ENCODE measurements at places on chromosomes 1 and 21. TPM values are rescaled to one million over a fixed set of nuclear protein-coding genes. Genes with fewer than 3 reads are reported as not detected.

The UMODL1 gene
- total RNA-seq: not detected

The SGIP1 gene
- total RNA-seq: 22.3 TPM

The RORC gene
- total RNA-seq: 0.13 TPM

The CATSPERE gene
- total RNA-seq: 1.1 TPM
